ENCODE measurements at places on chromosomes 5 and 9.

DNA sequence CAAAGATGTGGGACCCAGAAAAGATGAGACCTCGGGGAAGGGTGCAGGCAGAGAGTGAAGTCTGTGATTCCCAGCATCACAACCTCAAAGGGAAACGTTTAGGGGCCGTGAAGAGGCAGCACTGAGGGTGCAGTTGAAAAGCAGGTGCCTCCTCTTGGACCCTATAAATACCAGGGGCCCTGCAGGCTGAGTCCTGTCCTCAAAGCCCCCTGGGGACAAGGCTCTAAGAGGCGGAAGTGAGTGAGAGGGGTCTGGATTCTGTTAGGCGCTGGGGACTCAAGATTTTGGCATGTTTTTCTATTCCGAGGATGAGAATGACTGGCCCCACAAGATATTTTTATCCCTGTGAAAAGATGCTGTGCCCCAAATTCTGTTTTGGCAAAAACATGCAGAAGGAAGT, 107.8 kb downstream of the THBS4 start:
- no peak for DNase-seq

DNA sequence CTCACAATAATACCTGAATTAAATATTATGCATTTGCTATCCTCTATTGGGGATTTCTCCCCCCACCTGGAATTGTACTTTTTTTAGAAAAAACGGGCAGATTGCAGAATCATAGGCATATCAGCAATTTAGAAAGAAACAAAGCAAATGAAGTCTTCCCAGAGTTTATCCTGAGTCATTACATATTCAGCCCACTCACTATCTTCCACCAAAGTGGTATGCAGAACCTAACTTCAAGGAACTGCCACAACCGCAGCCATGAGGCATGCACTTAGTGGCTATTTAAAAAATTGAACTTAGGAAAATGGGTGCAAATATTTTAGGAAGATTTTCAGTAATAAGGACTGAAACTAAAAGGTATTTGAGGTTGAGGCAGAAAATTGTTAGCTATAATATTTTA, 48.6 kb downstream of the UBAP1 start:
- no peak for DNase-seq

GRCh38 chr9:121927636-121928035, 165.5 kb downstream of the TTLL11 start:
- DNase-seq, result no peak

- DNase-seq, result no peak
Measured at GRCh38 chr9:79610019-79610631, 38.4 kb downstream of the TLE4 start.

DNA sequence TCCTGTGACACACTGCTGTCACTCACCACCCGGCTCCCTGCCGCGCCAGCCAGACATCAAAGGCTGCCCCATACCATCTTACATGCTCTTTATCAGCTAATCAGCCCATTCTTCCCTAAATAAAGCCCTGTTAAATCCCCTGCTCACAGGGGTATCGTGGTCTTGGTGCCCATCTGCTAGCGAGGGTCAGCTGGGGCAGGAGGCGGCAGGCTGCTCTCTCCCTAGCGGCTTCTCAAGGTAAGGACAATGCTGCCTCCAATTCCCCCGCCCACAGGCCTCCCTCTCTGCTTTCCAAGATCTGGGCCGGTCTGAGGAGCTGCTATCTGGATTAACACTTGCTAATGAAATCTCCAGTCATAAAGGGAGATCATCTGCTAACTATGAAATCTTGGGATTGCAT, 26.8 kb downstream of the BARHL1 start:
- DNase-seq, result no peak

GRCh38 chr5:110338341-110339083, 388.0 kb downstream of the TMEM232 start:
- no peak for DNase-seq

GRCh38 chr5:172692981-172693380, 51.9 kb downstream of the NEURL1B start:
- DNase-seq, result no peak

- no peak for DNase-seq
Measured at GRCh38 chr9:127015921-127016512, 101.4 kb downstream of the RALGPS1 start.

DNA sequence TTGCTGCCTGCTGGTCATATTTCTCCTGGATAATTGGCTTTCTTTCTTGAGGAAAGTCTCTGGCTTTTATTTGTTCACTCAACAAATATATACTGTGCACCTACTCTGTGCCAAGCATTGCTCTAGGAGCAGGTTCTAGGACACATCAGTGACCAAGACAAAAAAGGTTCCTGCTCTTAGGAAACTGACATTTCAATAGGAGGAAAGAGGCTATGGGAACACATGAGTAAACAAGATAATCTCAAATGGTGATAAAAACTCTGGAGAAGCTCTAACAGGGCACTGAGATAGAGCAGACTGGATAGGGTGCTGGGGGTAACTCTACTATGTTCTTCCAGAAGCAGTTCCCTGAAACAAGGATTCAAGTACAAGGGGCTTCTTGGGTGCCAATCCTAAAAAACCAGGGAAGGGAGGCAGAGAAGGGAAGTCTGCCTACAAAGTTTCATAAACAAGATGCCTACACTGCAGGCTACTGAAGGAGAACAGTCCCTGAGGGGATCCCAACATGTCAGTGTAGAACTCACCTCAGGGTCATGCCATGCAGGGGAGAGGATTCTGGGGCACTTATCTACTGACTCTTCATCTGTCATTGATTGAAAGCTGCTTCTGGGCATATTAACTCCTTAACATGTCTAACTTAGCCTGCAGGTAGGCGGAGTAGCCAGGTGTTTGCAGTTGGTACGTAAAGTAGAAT, 181.3 kb downstream of the GRIA1 start:
- no peak for DNase-seq

GRCh38 chr9:72540348-72540873, 19.0 kb downstream of the TMC1 start:
- DNase-seq, result no peak

DNA sequence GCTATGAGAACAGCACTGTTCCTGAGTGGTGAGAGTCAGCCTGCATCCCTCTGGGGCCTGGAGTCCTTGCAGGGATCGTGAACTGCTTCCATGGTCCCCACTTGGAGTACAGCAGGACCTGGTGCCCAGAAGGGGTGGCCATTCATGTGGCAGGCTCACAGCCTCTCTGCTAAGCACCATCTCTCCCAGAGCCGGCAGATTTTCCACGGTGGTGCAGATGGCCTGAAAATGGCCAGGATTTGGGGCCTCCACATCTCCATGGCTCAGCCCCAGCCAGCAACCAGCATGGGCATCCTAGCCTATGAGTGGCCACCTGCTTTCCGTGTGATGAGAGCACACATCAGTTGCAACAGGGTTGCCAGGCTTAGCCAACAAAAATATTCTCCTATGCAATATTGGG, 33.9 kb upstream of the SEMA4D start:
- DNase-seq, result no peak

DNA sequence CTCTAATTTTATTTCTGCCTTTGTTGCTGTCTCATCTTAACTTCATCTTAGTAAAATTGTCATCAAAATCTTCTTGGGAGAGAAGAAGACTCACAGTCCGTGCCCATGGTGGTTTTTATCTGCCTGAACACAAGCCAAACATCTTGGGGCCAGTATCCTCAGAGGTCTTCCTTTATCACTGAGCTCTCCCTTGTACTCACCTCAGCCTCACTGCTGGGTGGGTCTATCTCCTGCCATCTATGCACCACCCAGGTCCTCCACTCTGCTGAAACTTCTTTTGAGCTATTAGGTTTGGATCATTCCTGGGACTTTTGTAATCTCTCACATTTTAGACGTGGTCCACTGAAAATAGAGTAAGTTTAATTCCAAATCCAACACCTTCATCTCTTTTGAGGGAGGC, 116.3 kb upstream of the EPB41L4A start:
- DNase-seq, result no peak

DNA sequence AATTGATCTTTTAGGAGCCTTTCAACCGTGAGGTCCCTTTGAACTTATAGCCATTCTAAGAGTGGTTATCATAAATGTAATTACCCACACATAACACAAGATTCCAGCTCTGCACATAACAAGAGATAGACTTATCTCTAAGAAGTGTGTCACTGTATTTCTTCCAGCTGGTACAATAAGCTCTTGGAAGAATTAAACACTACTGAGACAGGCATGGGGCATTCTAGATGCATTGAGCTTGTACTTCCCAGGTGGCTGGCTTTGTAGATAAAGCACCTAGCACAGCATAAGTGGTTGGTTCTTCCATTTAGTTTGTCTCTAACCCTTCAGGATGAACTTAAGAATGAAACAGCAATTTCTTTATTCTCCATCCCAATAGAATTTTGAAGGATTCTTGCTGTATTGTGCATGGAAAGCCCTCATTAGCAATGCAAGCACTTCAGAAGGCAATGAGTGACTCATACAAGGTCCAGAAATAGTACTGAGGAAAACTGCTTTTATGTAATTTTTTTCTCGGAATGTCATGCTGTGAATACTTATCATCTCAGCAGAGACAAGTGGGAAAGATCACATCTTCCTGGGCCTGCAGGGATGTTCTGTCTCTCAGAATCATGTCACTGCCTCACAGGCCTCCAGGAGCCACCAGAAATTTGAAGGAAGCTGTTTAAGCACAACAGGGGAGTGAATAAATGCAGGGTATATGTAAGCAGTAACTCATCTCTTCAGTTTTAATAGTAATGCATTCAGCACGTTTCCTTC, 91.1 kb upstream of the CD180 start:
- no peak for DNase-seq

- DNase-seq, result no peak
Measured at GRCh38 chr5:158769696-158770095, 330.0 kb downstream of the EBF1 start.

DNA sequence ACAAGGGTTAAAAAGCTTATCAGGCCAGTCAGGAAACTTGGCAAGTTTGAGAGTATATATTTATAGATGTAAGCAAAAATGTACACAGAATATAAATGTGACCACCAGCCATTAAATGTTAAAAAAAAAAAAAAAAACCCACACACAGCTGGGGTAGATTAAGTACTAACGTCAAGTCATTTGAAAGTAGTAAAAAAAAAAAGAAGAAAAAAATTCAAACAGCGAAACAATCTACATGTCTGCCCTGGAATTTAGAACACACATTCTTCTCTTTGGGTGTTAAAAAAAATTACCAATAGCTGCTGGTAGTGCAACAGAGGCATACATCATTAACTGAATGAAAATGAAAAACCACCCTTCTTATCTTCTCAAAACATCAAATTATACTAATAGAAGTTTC, 269.7 kb downstream of the MLLT3 start:
- no peak for DNase-seq

GRCh38 chr9:133608382-133608781, 807 bp downstream of the FAM163B start:
- DNase-seq, result no peak

- DNase-seq, result no peak
Measured at GRCh38 chr9:93569621-93570174, 6.7 kb upstream of the PHF2 start.

- peak; percentile 48 for DNase-seq
Measured at GRCh38 chr9:118595719-118596305, 773.4 kb downstream of the BRINP1 start.

DNA sequence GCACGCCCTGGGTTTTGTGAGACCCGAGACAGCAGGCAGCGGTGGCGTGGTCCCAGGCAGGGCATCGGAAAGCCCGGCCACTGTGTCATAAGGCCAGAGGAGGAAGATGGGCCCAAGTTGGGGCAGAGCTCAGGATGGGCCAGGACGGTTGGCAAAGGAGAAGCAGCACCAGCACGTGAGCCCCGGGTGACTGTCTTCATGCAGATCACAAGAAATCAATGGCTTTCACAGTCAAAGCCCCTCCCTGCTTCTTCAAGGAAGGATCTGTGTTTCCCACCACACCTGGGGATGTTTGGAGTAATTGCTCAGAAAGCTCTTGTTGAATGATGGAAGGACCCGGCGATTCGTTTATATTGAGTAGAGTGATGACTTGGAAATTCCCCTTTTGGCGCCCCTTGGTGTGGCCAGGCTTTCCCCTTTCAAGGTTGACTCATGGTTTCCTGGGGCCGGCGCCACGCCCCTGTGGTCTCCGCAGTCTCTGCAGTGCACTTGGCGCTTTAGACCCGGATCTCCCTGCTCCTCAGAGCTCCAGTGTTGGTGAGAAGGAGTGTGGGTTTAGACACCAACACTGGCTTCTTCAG, 52.1 kb downstream of the IL31RA start:
- DNase-seq, result no peak

GRCh38 chr9:133952598-133953550, 39.2 kb downstream of the VAV2 start:
- DNase-seq, result no peak

DNA sequence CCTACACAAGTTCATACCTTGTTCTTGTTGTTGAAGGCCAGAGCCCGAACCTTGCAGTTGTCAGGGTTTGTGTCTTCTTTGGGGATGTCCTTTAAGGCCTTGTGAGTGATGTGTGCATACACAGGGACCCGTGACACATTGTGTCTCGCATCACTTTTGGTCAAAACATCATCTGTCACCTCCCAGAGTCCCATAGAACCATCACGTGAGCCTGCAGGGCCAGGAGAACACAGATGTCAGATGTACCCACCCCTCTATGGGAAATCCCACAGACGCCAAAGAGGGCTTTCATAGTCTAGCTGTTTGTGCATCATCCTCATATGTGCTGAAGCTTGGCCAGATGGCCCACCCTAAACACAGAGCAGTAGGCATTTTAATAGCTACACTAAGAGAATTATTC, 28.2 kb downstream of the DCAF12 start:
- no peak for DNase-seq

GRCh38 chr5:150143350-150144245, 12.0 kb downstream of the PDGFRB start:
- DNase-seq, result no peak

Measured in endothelial cell (in vitro differentiated cells).